NCI-H774 (cell line): ENCODE measurements at places on chromosomes 5 and 9.

- DNase-seq = no peak
Measured at GRCh38 chr5:135493406-135494180, 41.4 kb upstream of the TIFAB start.

- DNase-seq = no peak
Measured at GRCh38 chr5:158538506-158539074, 561.1 kb downstream of the EBF1 start.

- no peak for DNase-seq
Measured at GRCh38 chr9:70049672-70050271, 6.1 kb downstream of the MAMDC2 start.

DNA sequence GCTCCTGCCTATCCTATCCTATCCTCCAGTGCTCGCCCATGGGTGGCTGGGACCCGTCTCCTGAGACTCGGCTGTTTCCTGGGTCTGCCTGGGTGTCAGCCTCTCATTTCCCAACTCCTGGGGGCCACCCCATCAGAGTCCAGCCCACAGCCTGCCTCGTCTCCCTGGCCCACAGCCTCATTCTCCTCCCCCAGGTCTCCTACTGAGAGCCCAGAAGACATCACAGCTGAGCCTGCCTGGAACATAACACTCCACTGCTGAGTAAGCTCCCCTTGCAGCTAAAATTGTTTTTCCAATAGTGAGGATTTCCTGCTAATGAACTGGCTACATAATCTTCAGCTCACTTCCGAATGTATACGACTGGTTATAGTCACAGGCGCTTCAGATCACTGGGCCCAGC, 95.3 kb downstream of the TTLL11 start:
- DNase-seq = no peak

GRCh38 chr9:94740145-94740840, 13.8 kb downstream of the AOPEP start:
- DNase-seq = no peak

DNA sequence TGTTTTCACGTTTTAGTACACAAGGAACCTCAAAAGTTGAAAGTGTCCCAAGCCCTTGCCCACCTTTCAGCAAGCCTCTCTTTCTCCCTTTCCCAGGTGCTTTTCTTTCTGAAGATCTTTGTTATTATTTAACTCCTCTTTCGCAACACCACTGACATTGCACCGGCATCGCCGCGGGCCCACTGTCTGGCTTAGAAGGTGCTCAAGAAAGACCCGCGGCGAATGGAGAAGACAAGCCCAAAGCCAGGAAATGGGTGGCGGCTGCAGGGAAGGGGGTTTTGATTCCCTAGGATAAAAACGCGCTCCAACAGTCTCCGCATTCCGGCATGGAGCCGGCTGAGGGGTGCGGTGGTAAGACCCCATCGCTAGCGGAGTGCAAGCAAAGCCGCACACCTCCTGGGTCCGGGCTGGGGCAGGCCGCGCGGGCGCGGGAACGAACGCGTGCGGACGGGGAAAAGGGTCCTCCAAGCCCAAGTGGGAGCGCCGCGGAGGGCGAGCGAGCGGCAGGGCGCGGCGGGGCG, 404 bp upstream of the AFAP1L1 start:
- no peak for DNase-seq
